Activated T-cell treated with anti-CD3 and anti-CD28 coated beads for 1 hour (primary cell): ENCODE measurements at places on chromosomes 2 and 18.

DNA sequence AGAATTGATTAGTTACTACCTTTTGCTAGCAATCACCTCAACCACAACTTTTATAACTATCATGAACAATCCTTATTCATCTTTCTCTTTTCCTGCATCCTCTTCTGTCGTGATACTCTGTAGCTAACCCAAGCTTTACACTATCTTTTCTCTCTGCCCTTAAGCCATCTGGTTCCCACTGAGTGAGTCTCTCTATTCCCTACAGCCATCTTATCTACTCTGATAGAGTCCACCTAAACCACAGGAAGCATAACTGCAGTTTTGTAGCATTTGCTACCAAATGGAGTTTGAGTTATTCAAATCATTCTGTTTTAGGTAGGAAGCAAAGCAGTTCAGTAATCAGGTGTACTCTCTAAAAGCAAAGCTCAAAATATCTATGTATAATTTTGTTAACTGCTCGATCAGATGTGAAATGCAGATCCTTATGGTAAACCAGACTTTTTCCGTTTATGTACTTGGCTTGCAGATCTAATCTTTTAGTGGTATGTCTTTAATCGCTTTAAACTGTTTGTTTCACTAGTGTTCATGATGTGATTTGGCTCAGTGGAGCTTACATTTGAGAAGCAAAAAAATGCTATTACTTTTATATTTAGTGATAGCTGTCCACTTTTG lies 91.0 kb downstream of the CSRNP3 start:
- no peak for DNase-seq

DNA sequence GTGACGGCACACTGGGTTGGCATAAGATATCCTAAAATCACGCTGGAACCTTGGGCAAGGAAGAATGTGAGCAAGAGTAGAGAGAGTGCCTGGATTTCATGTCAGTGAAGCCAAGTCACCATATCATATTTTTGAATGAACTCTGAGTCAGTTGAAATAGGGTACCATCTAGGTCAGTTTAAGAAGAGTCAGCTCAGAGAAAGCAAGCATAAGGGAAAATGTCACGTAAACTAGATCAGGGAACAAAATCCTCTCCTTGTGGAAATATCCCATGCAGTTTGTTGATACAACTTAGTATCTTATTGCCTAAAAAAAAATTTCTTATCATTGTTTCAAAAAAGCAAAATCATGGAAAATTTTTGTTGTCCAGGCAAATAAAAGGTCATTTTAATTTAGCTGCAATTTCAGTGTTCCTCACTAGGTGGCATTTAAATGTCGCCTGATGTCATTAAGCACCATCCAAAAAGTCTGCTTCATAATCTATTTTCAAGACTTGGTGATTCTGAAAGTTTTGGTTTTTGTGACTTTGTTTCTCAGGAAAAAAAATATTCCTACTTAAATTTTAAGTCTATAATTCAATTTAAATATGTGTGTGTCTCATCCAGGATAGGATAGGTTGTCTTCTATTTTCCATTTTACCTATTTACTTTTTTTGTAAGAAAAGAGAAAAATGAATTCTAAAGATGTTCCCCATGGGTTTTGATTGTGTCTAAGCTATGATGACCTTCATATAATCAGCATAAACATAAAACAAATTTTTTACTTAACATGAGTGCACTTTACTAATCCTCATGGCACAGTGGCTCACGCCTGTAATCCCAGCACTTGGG lies 19.6 kb downstream of the RSAD2 start:
- no peak for DNase-seq

DNA sequence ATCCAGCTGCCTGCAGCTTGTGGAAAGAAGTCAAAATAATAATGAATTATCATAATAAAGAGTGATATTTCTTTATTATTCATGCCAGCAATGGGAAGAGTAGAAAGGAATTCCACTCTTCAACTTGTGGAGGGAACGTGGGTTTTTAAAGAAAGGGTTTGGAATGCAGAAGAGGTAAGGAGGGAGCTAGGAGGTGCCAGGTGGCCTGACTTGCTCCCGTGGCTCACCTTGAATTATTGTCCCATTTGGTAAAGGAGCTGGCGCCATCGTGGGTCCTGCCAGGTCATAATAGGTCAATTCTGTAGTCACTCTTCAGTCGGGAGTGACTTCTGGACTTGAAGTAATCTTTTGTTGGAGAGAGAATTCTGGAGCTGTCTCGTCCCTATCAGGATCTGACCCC lies 95.2 kb upstream of the BARD1 start:
- no peak for DNase-seq

- DNase-seq, result no peak
These were observed 189.0 kb downstream of the BCL11A start for GRCh38 chr2:60364491-60364890.

- DNase-seq, result no peak
These were observed 130.3 kb downstream of the CELF4 start for GRCh38 chr18:37435150-37435867.

GRCh38 chr2:126638746-126639145 lies 17.2 kb upstream of the GYPC start:
- DNase-seq, result no peak

- DNase-seq, result no peak
These were observed 600.2 kb downstream of the NYAP2 start for GRCh38 chr2:225999692-226000091.
